Activated T-cell treated with anti-CD3 and anti-CD28 coated beads, Interleukin-2, amount 50 U/mL, for 48 hours (primary cell): ENCODE measurements at places on chromosomes 13 and 19.
A peak's percentile ranks its signal among the peaks of the same experiment; 100 is the strongest.

DNA sequence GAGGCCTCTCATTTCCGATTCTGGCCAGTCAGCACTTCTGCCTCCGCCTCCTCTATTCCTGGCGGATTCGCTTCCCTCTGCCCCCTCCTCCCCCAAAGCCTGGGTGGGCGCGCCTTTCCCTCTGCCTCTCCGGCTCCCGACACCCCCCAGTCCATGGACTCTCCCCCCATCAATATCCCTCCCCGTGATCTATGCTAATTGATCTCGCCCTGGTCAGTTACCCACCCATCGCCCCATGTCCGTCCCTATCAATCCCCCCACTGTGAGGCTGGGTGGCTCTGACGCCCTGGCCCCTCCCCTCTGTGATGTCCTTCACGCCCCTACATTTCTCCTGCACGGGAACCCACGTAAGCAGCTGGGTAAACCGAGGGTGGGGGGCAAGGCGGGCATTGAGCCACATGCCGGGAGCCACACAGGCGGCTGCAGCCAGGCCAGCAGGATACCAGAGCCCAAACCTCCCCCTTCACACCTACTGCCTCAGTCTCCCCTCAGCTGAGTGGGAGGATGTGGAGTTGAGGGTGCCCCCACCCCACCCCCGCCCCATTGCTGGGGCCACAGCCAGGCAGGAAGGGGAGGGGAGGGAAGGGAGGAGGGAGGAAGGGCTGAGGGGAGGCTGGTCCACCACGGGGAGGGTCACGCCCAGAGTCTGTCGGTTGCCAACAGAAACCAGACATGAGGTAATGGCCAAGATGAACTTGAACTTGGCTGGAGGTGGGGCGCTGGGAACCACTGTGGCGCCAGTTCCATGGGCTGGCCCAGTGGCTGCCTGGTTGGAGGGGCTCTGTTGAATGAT lies 21.0 kb downstream of the SMIM24 start:
- no peak for DNase-seq

GRCh38 chr13:94415500-94416237 lies 63.8 kb downstream of the DCT start:
- no peak for DNase-seq

DNA sequence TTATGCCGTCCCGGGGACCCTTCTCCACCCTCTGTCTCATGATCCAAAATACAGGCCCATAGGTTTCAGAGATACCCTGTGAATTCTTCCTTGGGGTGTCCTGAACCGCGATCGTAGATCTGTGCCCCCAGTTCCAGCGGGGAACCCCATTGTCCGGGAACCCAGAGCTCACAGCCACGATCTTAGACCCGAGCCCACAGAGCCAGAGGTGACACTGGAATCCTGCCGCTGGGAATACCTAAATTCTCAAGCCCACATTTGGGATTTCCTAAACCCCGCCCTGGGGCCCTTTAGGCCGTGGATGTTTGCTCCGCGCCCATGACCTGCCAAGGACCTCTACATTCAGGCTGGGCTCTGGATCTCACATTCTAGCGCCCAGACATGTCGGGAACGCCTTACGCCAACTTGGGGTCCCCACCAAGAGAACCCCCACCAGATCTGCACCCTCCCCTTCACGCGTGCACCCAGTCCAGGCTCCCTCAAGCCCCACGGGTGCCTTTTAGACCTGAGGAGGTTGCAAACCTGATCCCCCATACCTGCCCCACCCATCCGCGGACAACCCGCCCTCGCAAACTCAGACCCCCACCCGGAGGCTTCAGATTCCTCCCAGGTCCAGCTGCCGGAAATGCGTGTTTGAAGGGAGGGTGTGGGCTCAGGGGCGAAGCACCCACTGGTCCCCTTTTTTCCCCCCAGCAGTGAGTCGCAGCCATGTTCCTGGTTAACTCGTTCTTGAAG lies 605 bp downstream of the CAPNS1 start:
- DNase-seq, result peak; percentile 72

GRCh38 chr13:33642374-33643065 lies 175.4 kb upstream of the RFC3 start:
- DNase-seq, result no peak

GRCh38 chr13:102018716-102019115 lies 383.1 kb downstream of the FGF14 start:
- DNase-seq, result no peak

GRCh38 chr13:84433024-84433423 lies 550.8 kb upstream of the SLITRK1 start:
- no peak for DNase-seq

- DNase-seq, result no peak
These were observed 6.5 kb downstream of the MAB21L1 start for GRCh38 chr13:35469806-35470525.

DNA sequence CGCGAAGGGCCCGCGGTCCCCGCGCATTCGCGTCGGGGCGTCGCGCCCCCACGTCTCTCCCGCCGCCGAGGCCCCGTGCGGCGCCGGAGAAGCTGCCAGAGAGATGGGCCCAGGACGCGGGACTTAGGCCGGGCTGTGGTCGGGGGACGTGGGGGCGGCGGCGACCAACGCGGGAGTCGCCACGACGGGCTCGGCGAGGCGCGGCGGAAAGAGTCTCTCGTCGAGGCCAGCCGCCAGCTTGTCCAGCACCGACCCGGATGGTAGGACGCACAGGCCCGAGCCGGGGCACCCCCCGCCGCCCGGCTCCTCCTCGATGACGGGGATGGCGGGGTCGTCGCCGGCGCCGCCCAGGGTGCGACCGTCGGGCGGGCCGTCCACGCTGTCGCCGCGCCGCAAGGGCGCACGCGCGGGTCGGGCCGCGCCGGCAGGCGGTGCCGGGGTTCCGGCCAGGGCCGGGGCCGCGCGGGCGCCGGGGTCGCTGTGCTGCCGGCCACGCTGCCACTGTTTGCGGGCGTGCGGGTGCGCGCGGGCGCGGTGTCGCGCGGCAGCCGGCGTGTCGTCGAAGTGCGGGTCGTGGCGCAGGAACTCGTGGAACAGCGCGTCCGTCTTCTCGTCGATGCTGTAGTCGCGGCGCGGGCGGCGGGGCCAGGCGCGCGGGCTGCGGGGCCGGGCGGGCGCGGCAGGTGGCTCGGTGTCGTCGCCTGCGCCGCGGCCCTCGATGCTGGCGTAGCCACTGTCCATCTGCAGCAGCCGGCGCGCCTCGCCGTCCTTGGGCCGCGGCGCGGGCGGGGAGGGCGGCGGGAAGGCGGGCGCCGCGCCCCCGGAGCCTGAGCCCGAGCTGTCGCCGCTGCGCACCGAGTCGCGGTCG lies 8.5 kb downstream of the CBARP start:
- DNase-seq, result no peak

DNA sequence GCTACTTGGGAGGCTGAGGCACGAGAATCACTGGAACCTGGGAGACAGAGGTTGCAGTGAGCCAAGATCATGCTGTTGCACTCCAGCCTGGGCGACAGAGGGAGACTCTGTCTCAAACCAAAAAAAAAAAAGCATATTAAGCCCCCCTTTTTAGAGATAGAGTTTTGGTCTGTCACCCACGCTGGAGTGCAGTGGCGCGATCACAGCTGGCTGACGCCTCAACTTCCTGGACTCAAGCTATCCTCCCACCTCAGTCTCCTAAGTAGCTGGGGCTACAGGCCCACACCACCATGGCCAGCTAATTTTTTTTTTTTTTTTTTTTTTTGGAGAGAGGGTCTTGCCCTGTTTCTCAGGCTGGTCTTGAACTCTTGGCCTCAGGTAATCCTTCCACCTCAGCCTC lies 34.2 kb upstream of the MAP3K10 start:
- DNase-seq, result no peak

GRCh38 chr13:111865046-111865445 lies 201.9 kb upstream of the SOX1 start:
- no peak for DNase-seq

GRCh38 chr13:97851269-97851668 lies 102.2 kb upstream of the IPO5 start:
- DNase-seq, result no peak

GRCh38 chr19:45901432-45901911 lies 941 bp downstream of the MYPOP start:
- DNase-seq, result peak; percentile 59

GRCh38 chr13:101627556-101627943 lies 175.1 kb downstream of the ITGBL1 start:
- no peak for DNase-seq

GRCh38 chr19:36572593-36573019 lies 486 bp downstream of the ZNF529 start:
- no peak for DNase-seq
